ENCODE measurements at places on chromosomes 7 and 10.

DNA sequence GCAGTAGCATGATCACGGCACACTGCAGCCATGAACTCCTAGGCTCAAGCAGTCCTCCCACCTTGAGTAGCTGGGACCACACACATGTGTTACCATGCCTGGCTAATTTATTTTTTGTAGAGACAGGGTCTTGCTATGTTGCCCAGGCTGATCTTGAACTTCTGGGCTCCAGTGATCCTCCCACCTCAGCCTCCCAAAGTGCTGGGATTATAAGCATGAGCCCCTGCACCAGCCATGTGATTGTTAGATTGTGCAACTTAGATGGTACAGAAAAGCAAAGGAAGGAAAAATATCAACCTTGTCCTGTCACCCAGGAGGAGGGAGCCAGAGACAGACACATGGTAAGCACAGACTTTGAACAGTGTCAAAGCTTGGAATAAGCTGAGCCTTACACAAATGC, 73.5 kb downstream of the CCNY start:
- no peak for DNase-seq

DNA sequence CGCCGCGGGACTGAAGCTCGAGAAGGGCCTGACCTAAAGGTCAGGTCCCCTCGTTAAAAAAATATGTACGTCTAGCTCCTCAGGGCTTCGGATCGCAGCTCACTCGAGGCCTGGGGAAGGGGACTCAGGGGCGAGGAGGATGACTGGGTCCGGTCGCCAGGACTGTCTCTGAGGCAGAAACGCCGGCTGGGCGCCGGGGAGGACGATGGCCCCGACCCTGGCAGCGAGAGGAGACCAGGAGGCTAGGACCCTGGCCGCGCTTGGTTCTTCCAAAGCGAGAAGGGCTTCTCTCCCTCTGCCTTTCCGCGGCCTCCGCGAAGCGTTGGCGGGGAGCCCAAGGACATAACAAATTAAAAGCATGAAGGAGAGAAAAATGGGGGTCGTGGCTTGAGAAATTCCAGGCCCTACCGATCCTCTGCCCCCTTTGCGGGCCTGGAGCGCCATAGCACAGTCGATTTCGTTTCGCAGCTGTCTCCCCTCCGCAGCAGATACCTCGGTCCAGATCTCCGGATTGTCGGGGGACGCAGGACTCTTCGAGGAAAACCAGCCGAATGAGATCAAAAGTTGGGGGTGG, 3.1 kb downstream of the NKX2-3 start:
- DNase-seq: no peak

- DNase-seq: no peak
These were observed 223.8 kb downstream of the ZMYND11 start for GRCh38 chr10:359093-359492.

- peak; percentile 54 for DNase-seq
These were observed 66.1 kb downstream of the CALML3 start for GRCh38 chr10:5590816-5591215.

- DNase-seq: no peak
These were observed 28.4 kb downstream of the UBE2D4 start for GRCh38 chr7:43954524-43955228.

DNA sequence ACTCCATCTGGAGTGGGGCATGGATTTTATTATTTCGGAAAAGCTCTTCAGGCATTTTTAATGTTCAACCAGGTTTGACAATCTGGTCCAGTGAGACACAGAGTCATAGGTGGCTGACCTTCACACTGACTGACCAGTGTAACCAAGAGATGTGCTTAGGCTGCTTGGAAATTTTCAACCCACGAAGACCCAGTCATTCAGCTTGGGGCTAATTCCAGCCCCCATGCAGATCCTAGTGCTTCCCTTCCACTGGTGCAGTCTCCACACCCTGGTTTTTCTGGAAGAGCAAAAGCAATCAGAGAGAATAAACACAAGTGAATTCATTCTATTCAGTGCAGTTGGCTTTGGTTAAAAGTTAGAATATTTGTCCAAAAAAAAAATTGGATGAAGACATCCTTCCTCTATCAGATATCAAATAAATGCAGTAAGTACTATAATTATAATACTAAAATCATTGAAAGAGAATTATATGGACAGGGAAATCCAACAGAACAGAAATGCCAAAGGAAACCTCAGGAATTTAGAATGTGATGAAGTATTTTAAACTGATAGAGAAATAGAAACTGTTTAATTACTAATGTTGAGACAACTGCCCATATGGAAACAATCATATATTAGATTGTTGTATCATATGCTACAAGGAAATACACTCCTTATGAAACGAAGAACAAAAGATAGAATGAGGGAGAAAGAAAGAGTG, 178.0 kb downstream of the NPSR1 start:
- DNase-seq: no peak

DNA sequence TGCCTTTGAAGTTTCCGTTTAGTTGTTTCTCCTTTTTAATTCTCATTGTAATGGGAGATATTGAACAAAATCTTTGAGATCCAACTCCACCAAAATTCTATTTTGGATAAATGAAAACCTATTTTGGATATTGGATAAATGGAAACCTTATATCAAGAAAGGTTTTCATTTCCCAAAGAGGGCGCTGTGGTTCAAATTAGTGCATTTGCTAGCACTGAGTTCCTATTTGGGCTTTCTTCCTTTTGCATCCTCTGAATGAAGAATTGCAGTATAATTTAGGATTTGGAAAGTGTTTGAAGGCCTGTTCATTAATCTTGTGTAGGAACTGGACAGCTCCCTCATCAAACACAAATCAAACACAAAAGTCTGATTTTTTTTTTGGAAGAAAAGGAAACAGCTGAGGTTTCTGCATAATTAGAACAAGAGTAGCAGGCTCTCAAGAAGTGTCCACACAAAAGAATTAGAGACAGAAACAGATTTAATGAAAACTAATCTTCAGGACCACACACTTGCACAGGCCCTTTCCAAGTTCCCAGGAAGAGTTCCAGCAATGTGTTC, 80.8 kb upstream of the KLF14 start:
- no peak for DNase-seq

- DNase-seq: no peak
These were observed 188.5 kb upstream of the SHH start for GRCh38 chr7:156000601-156001396.

- peak; percentile 86 for DNase-seq
These were observed 637 bp downstream of the HSPA14 start for GRCh38 chr10:14838582-14839304.

DNA sequence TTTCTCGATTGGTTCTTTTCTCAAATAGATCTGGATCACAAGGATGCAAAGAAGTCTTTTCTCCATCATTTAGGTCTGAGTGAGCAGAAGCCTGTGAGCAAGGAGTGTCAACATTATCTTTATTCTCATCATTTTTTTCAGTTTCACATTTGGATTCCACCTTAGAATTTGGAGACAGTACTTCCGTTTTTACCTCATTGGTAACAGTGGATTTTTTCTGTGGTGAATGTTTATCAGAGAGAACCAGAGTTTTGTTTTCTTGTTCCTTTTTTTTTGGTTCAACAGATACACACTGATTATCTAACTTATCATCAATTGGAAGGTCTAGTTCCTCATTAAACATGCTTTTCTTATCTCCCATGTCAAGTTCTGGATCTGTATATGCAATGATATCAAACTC, 151.3 kb downstream of the GALNT11 start:
- no peak for DNase-seq

DNA sequence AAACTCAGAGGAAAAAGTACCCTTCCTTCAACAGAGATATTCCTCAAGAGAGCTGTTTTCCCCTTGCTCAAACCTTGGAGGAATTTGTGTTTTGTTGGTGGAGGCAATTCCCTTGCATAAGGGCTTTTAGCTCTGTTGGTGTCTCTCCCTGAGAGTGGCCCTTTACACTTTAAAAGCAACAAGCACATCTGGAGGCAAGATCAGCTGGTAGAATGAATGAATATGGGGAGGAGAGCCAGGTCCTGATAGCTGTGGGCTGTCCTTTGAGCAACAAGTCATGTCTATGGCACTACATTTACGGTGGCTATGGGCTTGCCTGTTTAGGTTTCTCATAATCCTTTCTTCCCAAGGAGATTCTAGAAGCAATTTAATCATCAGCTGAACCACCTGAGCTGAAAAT, 384.0 kb downstream of the SORCS3 start:
- no peak for DNase-seq

DNA sequence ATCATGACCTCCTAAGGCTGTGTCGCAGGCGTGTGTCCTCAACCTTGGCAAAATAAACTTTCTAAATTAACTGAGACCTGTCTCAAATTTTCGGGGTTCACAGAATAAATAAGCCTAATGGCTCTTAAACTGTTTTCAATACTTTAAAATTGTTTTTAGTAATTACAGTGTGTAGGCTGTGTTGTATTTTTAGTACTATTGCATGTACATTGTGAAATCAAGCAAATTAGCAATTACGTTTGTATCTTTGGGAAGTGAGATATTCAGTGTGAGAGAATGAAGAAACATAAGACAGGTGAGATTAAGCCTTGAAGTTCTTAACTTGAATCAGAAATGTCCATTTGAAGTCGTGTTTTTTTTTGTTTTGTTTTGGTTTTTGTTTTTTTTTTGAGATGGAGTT, 4.8 kb upstream of the AKR1B10 start:
- DNase-seq: no peak

DNA sequence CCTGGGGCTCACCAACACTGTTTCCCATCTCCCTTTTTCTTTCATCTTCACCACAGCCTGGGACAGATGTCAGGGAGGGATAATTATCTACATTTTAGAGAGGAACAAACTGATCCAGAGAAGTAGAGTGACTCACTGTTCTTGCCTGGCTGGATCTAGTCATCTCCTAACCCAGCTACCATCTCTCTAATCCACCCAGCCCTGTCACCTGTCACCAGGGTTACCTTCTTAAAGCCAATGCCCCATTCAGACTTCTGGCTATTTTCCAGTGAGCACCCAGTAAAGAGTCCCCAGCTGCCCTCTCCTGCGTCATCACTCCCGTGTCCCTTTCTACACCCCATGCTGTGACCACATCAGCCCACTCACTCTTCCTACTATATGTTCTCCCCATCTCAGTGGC, 68.4 kb upstream of the DUSP5 start:
- no peak for DNase-seq

DNA sequence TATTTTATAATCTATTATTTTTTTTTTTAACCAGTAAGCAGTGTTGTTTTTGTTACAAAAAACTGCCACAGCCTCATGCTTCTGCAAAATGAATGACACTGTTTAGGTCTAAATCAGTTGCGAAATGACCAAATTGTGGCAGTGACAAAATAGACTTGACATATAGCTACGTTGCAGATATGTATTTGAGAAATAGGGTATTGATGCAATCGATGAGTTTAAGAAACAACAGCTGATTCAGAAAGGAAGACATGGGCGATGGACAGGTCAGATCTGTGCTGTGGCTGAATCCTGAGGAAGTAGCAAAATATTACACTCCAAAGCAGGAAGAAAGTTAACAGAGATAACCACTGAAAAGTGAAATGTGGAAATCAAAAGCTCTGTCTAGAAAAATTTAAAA, 89.0 kb upstream of the STEAP4 start:
- DNase-seq: no peak

GRCh38 chr7:20217193-20217948, at the start of gene MACC1:
TSS of gene MACC1 (minus strand) at chr7:20217384. CDS start at chr7:20161862, 55,522 bp downstream.
- no peak for DNase-seq

- peak; percentile 13 for DNase-seq
These were observed 9.5 kb downstream of the ZFAND2A start for GRCh38 chr7:1150400-1151002.

DNA sequence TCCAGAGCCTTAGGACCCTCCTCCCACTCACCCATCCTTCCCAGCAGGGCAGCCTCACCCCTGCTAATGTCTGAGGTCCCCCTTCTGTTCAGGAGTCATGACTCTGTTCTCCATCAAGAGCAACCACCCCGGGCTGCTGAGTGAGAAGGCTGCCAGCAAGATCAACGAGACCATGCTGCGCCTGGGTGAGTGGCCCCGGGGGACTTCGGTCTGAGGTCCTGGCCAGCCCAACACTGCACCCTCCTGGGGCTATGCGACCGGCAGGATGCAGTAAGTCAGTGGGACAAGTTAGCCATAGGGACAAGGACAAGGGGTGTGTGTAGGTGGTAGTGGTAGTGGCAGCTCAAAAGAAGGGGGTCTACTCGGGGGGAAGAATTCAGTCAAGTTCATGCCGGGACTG, 16.2 kb upstream of the AHCYL2 start:
- no peak for DNase-seq

DNA sequence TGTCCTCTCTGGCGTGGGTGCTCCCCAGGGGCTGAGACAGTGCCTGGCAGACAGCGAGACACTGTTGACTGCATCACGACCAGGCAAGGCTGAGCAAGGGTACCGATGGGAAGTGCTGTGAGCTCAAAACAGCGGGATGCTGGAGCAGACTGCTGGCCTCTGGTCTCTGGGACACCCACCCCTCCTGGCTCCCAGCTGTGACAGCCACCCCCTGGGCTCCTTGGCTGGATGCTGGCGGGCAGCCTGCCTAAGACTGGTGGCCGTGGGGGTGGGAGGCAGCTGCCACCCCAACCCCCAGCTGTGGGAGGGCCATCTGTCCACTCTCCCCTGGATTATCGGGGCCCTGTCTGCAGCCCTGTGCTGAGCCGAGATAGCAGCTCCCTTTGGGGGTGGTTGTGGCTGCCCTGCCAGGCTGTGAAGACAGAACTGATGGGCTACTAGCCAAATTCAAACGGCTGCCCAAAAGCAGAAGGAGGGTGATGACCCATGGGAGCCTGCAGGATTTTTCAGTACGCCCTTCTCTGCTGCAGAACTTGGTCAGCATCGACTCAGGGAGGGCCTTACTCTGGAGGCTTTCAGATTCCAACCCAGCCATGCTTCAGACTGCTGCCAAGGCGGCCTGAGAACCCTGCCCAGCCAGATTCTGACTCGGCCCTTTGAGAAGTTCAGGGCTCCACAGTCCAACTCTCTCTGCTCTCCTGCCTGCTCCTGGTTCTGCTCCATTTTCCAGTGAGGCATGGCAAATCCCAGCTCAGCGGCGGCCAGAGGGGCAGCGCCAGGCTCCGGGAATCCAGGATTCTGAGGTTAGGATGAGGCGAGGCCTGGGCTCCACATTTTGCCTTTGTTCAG, 125.3 kb downstream of the NEURL1 start:
- DNase-seq: peak; percentile 93

DNA sequence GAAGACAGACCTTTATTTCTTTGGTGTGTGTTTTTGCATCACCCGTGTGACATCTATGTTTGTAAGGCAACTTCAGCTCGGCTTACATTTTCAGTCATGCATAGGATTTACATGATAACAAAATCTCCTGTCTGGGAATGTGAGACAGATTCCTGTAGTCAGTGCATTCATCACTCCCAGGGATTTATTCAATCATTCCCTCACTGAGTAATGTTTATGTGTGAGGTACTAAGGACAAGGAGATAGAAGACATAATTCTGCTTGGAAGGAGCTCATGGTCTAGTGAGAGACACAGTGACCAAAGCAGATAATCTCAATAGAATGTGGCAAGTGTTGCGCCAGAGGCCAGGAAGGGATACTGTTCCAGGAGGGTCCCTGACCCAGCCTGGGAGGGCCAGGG, 35.2 kb upstream of the BMPER start:
- no peak for DNase-seq

DNA sequence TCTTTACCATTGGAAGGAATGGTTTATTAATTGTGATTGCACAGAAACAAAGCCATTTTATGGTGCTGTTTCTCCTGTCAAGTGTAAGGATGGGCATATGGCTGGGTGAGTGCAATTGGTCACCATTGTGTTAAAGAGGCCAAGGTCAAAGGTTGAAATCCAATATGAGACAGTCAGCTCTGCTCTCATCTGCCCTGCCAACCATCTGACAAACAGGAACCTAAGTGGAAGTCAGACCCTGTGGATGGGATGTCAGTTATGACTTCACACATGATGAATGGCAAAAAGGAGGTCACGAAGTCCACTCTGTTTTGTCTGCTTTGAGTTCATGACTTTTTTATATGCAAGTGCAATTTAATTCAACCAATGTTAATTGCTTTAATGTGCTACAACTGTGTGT, 172.7 kb upstream of the TMEM229A start:
- DNase-seq: no peak

- DNase-seq: no peak
These were observed 46.8 kb upstream of the TMEM213 start for GRCh38 chr7:138750901-138751464.

All from posterior vena cava (tissue), 2 donors.